ENCODE measurements at places on chromosomes 3 and 15. TPM values are rescaled to one million over a fixed set of nuclear protein-coding genes. Genes with fewer than 3 reads are reported as not detected.

Gene LRRC2
- polyA plus RNA-seq = 1.6 TPM

Gene PLSCR2
- 9.1 TPM for polyA plus RNA-seq

Gene SLC6A1
- 247 TPM for polyA plus RNA-seq

Gene MAP6D1
- 8.7 TPM for polyA plus RNA-seq

Gene LTK
- 6.2 TPM for polyA plus RNA-seq

Gene ALPK3
- not detected for polyA plus RNA-seq

Gene STAB1
- not detected for polyA plus RNA-seq

Gene ZNF385D
- polyA plus RNA-seq = 191 TPM

Gene MPI
- polyA plus RNA-seq = 16.4 TPM

Gene MESP2
- not detected for polyA plus RNA-seq

Gene OIP5
- polyA plus RNA-seq = 2.1 TPM

Gene FAM107A
- polyA plus RNA-seq = 13.8 TPM

Gene SLC22A14
- 0.78 TPM for polyA plus RNA-seq

Gene DUOXA2
- not detected for polyA plus RNA-seq

Gene NANOGP8
- not detected for polyA plus RNA-seq

Gene PCOLCE2
- not detected for polyA plus RNA-seq

Gene SLC2A2
- 0.09 TPM for polyA plus RNA-seq

Gene SLC12A1
- 3.5 TPM for polyA plus RNA-seq

Gene AGTR1
- polyA plus RNA-seq = 6.6 TPM

Gene PHLDB2
- polyA plus RNA-seq = 0.55 TPM

Gene TMEM40
- polyA plus RNA-seq = not detected

Gene SPATA12
- not detected for polyA plus RNA-seq

Gene FYTTD1
- polyA plus RNA-seq = 29.0 TPM

Gene ILDR1
- polyA plus RNA-seq = not detected

Gene C3orf70
- 4.6 TPM for polyA plus RNA-seq

Gene MYL3
- not detected for polyA plus RNA-seq

Gene CACNA2D3
- polyA plus RNA-seq = 6.2 TPM

Gene SPESP1
- polyA plus RNA-seq = 22.1 TPM

Gene SYNPR
- 8.6 TPM for polyA plus RNA-seq

Gene ARPP21
- 42.6 TPM for polyA plus RNA-seq

Gene NXPE3
- polyA plus RNA-seq = 29.7 TPM

Gene SLC24A5
- 0.47 TPM for polyA plus RNA-seq

Gene RBPMS2
- 0.59 TPM for polyA plus RNA-seq

Gene GPR156
- not detected for polyA plus RNA-seq

Gene SPINT1
- polyA plus RNA-seq = not detected

Gene CLDND1
- polyA plus RNA-seq = 814 TPM

Gene CADPS
- 72.5 TPM for polyA plus RNA-seq

Gene RYR3
- polyA plus RNA-seq = 3.8 TPM

Gene CATSPER2
- 8.9 TPM for polyA plus RNA-seq

Gene DNAJC13
- polyA plus RNA-seq = 6.5 TPM

Gene HTR3E
- polyA plus RNA-seq = not detected

Gene GPR62
- not detected for polyA plus RNA-seq

Gene OR5K2
- polyA plus RNA-seq = not detected

Gene BOC
- polyA plus RNA-seq = 3.7 TPM

Gene SCN11A
- 0.66 TPM for polyA plus RNA-seq

Gene ATG3
- polyA plus RNA-seq = 102 TPM

Gene SLCO2A1
- polyA plus RNA-seq = not detected

Gene LRRK1
- polyA plus RNA-seq = 1.1 TPM

Gene PLSCR4
- 15.9 TPM for polyA plus RNA-seq

Gene TUSC7
- 5.7 TPM for polyA plus RNA-seq

Gene SEMA5B
- 0.42 TPM for polyA plus RNA-seq

Gene FAM3D
- not detected for polyA plus RNA-seq

Gene ZBBX
- polyA plus RNA-seq = 10.8 TPM

Gene CRYGS
- 3.2 TPM for polyA plus RNA-seq

Gene RBM5
- polyA plus RNA-seq = 27.7 TPM

Gene LAMB2
- 12.6 TPM for polyA plus RNA-seq

Gene CD86
- polyA plus RNA-seq = not detected

Data from Purkinje cell (primary cell).